ENCODE measurements at places on chromosomes 6 and 20. TPM values are rescaled to one million over a fixed set of nuclear protein-coding genes. Genes with fewer than 3 reads are reported as not detected.
A peak's percentile ranks its signal among the peaks of the same experiment; 100 is the strongest.

Gene CLDN20
- total RNA-seq = not detected

DNA sequence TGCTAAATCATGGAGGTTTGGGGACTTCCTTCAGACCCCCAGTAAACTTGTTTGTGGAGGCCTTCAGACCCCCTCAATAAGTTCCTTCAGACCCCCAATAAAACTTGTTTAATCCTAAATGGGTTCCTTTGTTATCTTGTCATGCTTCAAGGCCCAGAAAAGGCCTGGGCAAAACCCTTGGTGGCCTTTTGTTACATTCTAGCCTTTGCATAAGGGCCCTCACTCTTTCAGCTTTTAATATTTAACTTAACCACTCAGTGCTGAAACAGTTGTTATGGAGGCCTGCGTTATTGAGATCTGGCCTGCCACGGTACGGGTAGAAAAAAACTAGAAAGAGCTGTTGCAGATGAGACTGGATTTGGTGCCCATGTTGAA is 4.3 kb upstream of the DYNLRB1 start:
- no peak for DNase-seq

DNA sequence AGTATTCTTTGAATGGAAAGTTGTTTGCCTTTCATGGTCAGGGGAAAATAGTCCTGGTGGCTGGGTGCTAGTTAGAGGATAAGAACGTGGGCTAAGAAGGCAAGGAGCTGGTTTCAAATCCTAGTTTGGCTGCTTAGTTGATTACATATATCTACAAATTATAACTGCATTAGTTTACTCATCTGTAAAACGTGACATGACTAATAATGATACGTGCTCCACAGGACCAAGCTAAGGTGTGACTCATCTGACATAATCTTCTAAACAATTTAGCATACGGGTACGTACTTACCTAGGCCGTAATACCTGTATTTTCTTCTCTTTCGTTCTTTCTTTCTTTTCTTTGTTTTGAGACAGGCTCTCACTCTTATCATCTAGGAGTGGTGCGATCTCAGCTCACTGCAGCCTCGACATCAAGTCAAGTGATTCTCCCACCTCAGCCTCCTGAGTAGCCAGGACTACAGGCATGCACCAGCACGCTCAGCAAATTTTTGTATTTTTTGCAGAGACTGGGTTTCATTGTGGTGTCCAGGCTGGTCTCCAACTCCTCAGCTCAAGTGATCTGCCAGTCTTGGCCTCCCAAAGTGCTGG is 1274.2 kb upstream of the GJE1 start:
- DNase-seq = peak; percentile 7

DNA sequence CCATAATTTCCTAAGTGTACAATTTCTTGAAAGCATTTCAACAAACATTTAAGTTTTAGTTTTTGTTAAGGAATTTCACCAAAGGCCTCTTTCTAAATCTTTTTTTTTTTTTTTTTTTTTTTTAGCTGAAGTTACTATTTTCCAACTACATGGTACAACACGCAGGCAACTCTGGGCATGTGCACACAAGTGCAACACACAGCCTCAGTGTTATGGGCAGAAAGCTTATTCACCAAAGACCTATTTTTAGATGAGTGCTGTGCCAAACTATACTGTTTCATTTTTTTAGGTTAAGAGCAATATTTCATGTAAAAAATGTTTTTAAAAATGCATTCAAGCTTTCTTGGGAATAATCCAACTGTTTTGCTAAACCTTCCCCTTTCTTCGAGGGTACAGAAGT is 42.0 kb upstream of the MAP3K4 start:
- DNase-seq = no peak

GRCh38 chr6:57221191-57221935 is 744 bp downstream of the RAB23 start:
- DNase-seq = peak; percentile 52

GRCh38 chr6:46583081-46583480 is 69.5 kb downstream of the CYP39A1 start:
- DNase-seq = no peak

- DNase-seq = no peak
Observed at GRCh38 chr6:123529058-123529457, 107.7 kb downstream of the TRDN start.
